ENCODE measurements at places on chromosomes 11 and 22. TPM values are rescaled to one million over a fixed set of nuclear protein-coding genes. Genes with fewer than 3 reads are reported as not detected.
A peak's percentile ranks its signal among the peaks of the same experiment; 100 is the strongest.

DNA sequence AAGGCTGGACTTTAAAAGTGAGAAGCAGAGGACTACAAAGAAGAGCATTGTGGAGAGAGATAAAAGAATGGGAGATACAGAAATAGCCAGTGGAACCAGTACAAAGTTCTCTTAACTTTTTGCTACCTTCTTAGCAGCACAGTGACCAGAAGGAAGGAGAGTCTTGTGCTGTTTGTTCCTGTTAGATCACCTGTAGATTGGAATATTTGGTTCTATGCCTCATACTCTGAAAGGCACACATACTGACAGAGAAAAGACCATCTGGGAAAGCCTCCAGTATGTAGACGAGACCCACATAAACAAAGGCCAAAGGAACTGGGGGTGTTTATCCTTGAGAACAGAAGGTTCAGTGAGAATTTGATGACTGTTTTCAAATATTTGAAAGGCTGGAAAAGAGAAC, 18.7 kb downstream of the RNF141 start:
- no peak for DNase-seq

DNA sequence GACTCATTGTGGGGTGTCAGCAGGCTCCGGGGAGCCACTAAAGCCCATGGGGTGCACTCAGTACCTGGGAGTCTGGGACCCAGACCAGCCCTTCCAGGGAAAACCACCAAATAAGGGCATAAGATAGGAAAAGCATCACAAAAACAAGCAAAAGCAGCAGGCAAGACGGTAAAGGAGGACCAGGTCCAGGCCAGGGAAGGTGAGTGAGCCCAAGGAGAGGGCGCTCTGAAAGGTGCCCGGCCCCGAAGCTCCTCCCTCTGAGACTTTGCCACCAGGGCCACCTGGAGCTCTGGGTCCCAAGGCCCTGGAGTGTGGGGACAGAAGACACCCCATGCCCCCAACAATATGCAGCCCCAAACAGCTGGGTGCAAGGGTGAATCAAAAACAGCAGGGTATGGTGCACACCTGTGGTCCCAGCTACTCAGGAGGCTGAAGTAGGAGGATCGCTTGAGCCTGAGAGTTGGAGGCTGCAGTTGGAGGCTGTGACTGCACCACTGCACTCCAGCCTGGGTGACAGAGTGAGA, 5.2 kb upstream of the IL17REL start:
- no peak for DNase-seq

GRCh38 chr22:28282405-28283067, 363.5 kb upstream of the PITPNB start:
- no peak for DNase-seq

- DNase-seq, result no peak
Measured at GRCh38 chr11:114896594-114896993, 218.3 kb downstream of the NXPE2 start.

DNA sequence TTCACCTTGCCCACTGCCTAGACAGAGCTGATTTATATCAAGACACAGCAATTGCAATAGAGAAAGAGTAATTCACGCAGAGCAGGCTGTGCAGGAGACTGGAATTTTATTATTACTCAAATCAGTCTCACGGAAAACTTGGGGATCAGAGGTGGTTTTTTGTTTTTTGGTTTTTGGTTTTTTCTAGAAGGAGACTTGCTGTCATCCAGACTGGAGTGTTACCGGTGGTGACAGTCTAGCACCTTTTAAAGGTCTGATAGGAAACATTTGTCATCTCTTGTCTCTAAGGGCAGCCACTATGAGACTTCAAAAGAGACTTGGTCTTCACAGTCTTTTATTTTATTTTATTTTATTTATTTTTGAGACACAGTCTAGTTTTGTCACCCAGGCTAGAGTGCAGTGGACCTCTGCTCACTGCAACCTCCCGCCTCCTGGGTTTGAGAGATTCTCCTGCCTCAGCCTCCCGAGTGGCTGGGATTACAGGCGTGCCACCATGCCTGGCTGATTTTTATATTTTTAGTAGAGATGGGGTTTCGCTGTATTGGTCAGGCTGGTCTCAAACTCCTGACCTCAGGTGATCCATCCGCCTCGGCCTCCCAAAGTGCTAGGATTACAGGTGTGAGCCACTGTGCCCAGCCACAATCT, 19.1 kb downstream of the APOBEC3H start:
- DNase-seq, result no peak

DNA sequence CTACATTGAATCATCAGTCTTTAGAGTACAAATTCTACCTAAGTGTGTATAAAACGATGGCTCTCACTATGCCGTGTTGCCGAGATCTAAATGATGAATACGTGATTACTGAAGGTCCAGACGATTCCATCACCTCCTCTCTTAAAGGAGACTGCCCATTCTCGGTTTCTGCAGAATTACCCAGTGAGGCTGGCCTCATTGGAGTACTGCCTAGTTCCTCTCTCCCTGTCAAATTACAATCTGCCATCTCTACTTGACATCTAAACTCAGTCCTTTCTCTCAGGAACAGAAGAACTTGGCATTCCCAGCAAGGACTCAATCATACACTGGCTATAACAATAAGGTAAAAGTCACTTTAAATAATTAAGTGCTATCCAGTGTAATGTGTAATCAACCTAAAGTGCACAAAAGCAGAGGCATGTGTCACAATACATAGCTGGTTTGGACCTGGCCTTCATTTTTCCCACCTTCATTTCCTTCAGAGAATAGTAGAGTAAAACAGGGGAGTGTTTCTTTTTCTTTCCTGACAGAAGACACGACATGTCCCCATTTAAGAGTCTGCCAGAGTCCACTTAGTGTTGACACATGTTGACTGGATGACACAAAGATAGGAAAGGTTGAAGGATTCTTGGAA, 634.1 kb downstream of the LRRC4C start:
- DNase-seq, result no peak

TSPAN18 gene
- total RNA-seq, result 18.0 TPM

ZP1 gene
- not detected for total RNA-seq

FHIP1B gene
- 29.3 TPM for total RNA-seq

- no peak for DNase-seq
Measured at GRCh38 chr11:26847977-26848376, 126.1 kb upstream of the SLC5A12 start.

DNA sequence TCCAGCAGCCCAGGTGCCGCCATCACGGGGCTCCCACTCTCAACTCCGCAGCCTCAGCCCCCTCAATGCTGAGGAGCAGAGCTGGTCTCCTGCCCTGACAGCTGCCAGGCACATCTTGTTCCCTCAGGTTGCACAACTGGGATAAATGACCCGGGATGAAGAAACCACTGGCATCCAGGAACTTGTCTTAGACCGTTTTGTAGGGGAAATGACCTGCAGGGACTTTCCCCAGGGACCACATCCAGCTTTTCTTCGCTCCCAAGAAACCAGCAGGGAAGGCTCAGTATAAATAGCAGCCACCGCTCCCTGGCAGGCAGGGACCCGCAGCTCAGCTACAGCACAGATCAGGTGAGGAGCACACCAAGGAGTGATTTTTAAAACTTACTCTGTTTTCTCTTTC, at the start of gene SAA1:
Gene SAA1, plus strand, starts transcription at position 316 of the 400 bp plus-strand sequence. CDS start 624 bp downstream, outside the sequence.
- DNase-seq, result no peak

DNA sequence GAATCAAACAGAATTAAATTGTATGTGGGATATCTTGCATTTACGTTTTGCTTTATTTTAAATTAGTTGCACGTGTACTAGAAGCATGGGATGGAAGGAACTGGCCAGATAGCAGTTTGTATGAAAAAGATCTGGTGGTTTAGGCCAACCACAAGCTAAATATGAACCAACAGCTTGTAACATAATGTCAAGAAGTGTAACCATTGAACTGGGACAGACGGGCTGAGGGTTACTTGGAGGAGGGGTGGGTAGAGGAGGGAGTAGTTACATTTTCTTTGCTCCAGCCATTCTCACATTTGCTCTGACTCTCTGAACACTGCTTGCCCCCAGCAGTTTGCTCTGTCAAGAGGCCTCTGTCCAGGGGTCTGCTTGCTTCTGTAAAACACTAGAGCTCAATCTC, 31.7 kb upstream of the CXCR5 start:
- no peak for DNase-seq

- peak; percentile 54 for DNase-seq
Measured at GRCh38 chr11:8081591-8082250, 710 bp downstream of the TUB start.

- no peak for DNase-seq
Measured at GRCh38 chr11:8258784-8259183, 4.9 kb downstream of the LMO1 start.

- peak; percentile 67 for DNase-seq
Measured at GRCh38 chr11:125874556-125875124, 12.8 kb upstream of the HYLS1 start.

GRCh38 chr11:38582756-38583155, 1984.7 kb upstream of the RAG2 start:
- no peak for DNase-seq

GLB1L3 gene
- total RNA-seq, result 0.20 TPM

MAPK8IP1 gene
- total RNA-seq, result 14.4 TPM

PYGM gene
- total RNA-seq, result 1.8 TPM

MMP27 gene
- not detected for total RNA-seq

- peak; percentile 49 for DNase-seq
Measured at GRCh38 chr22:27844656-27845591, 43.4 kb upstream of the MN1 start.

DNA sequence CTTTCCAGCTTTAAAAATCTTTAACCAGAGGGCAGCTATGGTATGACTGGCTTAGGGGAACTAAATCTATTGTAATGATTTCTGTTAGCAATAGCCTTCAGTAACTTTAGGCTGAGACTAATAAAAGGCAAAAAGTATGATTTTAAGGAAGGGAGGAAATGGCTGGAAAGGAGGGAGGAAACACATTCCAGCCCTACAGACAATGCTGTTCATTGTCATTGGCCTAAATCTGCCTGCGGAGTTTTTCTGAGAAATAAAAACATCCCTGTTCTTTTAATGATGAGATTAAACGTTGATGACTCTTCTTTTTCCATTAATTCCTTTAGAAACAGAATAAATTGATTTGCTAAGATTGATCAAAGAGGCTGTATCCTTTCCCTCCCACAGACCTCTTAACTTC, 99.6 kb upstream of the GRAMD1B start:
- DNase-seq, result no peak

DNA sequence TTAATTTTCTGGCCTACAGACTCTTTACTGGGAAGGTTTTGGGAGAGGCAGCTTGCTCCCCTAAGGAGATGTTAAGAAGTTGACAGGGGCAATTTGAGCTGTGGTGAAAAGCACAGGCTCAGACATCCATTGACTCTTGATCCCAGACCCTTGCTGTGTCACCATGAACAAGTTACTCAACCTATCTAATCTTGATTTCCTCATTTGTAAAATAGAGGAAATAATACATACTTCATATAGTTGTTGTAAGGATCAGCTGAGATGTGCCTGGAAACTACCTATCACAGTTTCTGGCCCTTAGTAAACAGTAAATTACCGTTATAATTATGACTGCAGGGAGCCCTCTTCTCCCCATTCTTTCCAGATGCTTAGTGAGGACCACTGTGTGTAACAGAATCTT, 16.6 kb upstream of the SCGB1D4 start:
- DNase-seq, result no peak

OR8I2 gene
- not detected for total RNA-seq

GRCh38 chr22:43477966-43478365, 66.2 kb downstream of the MPPED1 start:
- no peak for DNase-seq

P2RY2 gene
- total RNA-seq, result 0.48 TPM

- DNase-seq, result no peak
Measured at GRCh38 chr11:19587979-19588378, 124.7 kb upstream of the NAV2 start.

- no peak for DNase-seq
Measured at GRCh38 chr22:21858025-21858764, 9.2 kb downstream of the MAPK1 start.

GRCh38 chr11:128335729-128336128, 251.6 kb downstream of the ETS1 start:
- DNase-seq, result no peak

DNA sequence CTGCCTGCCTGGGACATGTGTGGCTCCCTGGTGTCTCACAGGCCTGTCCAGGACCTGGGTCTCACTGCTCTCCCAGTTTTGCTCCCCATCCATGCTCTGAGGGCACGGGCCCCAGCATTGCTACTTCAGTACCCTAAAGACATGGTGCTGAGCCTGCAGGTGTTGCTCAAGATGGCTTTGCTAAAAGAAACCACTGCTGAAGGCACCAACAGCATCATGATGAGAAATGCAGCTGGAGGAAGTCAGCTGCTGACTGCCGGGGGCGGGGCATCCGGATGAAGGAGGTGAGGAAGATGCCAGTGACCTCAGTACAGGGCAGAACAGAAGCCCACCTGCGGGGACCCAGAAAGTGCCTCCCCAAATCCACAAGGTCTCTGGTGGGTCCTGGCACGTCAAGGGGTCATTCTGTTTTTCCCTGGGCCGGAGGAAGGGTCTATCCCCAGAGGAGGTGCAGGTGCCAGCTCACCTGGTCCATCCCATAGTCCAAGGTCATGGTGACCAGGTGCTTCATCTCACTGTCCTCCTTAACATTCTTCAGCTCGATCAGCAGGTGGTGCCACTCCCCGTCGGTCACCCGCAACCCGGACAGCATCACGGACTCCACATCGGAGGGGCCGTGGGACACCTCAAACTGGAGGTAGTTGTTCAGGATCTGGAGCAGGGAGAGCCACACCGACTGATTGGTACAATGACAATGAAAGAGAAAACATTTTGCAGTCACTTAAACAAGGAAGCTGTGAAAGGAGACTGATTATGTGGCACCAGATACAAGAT, 63.9 kb downstream of the TRMU start:
- no peak for DNase-seq

DNA sequence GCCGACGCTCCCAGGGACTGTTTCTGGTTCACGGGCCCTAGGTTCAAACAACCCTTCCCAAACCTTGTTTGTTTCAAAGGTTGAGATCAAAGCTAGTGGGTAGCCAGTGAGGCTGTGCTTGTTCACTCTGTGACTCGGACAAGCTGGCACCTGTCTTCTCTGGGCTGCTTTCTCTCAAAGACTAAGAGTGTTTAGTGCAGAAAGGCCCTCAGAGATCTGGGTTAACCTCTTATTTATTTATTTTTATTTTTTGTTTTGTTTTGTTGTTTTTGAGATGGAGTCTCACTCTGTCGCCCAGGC, 13.0 kb upstream of the MALAT1 start:
- no peak for DNase-seq

GRCh38 chr22:37362621-37363020, 64.7 kb downstream of the ELFN2 start:
- DNase-seq, result no peak

DNA sequence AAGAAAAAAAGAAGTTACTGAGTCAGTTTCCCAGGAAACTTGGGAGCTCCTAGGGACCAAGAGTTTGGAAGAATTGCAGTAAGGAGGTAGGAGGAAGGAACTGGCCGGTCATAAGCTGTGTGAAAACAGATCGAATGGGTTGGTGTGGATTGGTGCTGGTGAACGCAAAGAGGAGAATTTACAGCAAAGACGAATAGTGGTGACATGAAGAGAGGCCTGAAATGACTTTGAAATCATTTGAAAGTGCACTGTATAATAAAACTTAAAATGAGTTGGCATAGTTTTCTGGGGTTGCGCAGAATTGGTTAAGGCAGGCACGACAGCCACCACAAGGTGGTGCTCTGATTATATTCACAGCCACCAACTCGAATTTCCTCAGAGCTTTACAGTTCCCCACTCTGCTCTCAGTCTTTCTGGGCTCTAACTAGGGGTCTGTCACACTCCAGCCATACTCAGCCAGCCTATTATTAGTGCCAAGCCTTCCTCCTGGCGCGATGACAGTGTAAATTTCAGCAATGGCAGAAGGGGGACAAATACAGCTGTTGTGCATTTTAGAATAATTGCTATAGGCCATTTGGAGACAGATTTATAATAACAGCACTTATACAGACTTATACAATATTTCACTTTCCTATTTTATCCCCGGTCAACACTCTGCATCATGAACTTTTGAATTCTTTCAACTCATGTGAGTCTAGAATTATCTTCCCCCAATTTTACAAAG, 8.3 kb upstream of the HTR3B start:
- DNase-seq, result peak; percentile 41

OR51B2 gene
- total RNA-seq, result 0.38 TPM

- no peak for DNase-seq
Measured at GRCh38 chr11:132101881-132102280, 731.5 kb downstream of the NTM start.
